ENCODE measurements at places on chromosomes 12 and 14. TPM values are rescaled to one million over a fixed set of nuclear protein-coding genes. Genes with fewer than 3 reads are reported as not detected.

The PRR4 gene
- 4.8 TPM for polyA plus RNA-seq

The REP15 gene
- polyA plus RNA-seq: not detected

The RNASE7 gene
- polyA plus RNA-seq: not detected

The ZBTB1 gene
- 22.5 TPM for polyA plus RNA-seq

The ENTPD5 gene
- 3.7 TPM for polyA plus RNA-seq

The RDH5 gene
- 6.6 TPM for polyA plus RNA-seq

The SYNE2 gene
- 82.3 TPM for polyA plus RNA-seq

The CCDC91 gene
- 11.6 TPM for polyA plus RNA-seq

The CSRP2 gene
- polyA plus RNA-seq: 67.2 TPM

The SMAGP gene
- not detected for polyA plus RNA-seq

The IAPP gene
- not detected for polyA plus RNA-seq

The KCNMB4 gene
- polyA plus RNA-seq: 20.1 TPM

The CD163 gene
- polyA plus RNA-seq: not detected

The NOVA1 gene
- polyA plus RNA-seq: 121 TPM

The KRT5 gene
- polyA plus RNA-seq: not detected

The RNASE3 gene
- polyA plus RNA-seq: not detected

The MMP19 gene
- not detected for polyA plus RNA-seq

The AREL1 gene
- 33.8 TPM for polyA plus RNA-seq

The SERPINA5 gene
- polyA plus RNA-seq: 4.7 TPM

The AQP2 gene
- polyA plus RNA-seq: not detected

The AGAP2 gene
- polyA plus RNA-seq: 19.3 TPM

The FAIM2 gene
- 4.0 TPM for polyA plus RNA-seq

The BCAT1 gene
- 31.3 TPM for polyA plus RNA-seq

The NGB gene
- 0.87 TPM for polyA plus RNA-seq

The CCDC177 gene
- 3.2 TPM for polyA plus RNA-seq

The UNG gene
- polyA plus RNA-seq: 38.4 TPM

The PRB2 gene
- polyA plus RNA-seq: not detected

The ACRBP gene
- 4.7 TPM for polyA plus RNA-seq

The SRSF5 gene
- 1,017 TPM for polyA plus RNA-seq

The RFX4 gene
- not detected for polyA plus RNA-seq

The NINJ2 gene
- polyA plus RNA-seq: not detected

The SERPINA10 gene
- polyA plus RNA-seq: not detected

The FBXO34 gene
- 29.9 TPM for polyA plus RNA-seq

The NKX2-8 gene
- not detected for polyA plus RNA-seq

The COQ5 gene
- 98.6 TPM for polyA plus RNA-seq

The TSPAN19 gene
- 4.8 TPM for polyA plus RNA-seq

The ADAMTS20 gene
- 0.72 TPM for polyA plus RNA-seq

The GLI1 gene
- 4.2 TPM for polyA plus RNA-seq

The MIP gene
- polyA plus RNA-seq: not detected

The GALNT8 gene
- polyA plus RNA-seq: 25.9 TPM

The LAG3 gene
- 2.0 TPM for polyA plus RNA-seq

The CLEC1A gene
- not detected for polyA plus RNA-seq

The MLEC gene
- polyA plus RNA-seq: 33.2 TPM

The PAWR gene
- polyA plus RNA-seq: 13.4 TPM

The CDK4 gene
- 104 TPM for polyA plus RNA-seq

The GPR137C gene
- polyA plus RNA-seq: 118 TPM

The SLC17A8 gene
- polyA plus RNA-seq: 0.22 TPM

The OR11H7 gene
- polyA plus RNA-seq: not detected

The BMP4 gene
- polyA plus RNA-seq: 2.5 TPM

The C1QL4 gene
- 13.7 TPM for polyA plus RNA-seq

The ART4 gene
- not detected for polyA plus RNA-seq

Measured in neural cell (in vitro differentiated cells).